ENCODE measurements at places on chromosomes 5 and 9.
A peak's percentile ranks its signal among the peaks of the same experiment; 100 is the strongest.

DNA sequence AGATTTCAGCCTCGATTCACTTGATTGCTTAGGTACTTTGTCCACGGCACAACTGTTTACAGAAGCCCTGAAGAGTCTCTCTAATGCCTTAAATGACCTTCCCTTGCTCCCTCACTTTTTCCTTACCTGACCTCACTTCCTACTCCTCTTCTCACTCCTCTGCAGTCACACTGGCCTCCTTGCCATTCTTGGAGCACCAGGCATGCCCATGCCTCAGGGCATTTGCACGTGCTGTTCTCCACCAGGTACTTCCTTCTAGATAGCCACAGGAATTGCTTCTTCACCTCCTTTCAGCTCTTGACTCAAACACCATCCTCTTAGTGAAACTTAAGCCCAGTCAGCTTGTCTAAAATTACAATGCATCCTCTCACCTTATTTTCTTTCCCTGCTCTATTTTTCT is 52.4 kb upstream of the TRAF1 start:
- no peak for DNase-seq

DNA sequence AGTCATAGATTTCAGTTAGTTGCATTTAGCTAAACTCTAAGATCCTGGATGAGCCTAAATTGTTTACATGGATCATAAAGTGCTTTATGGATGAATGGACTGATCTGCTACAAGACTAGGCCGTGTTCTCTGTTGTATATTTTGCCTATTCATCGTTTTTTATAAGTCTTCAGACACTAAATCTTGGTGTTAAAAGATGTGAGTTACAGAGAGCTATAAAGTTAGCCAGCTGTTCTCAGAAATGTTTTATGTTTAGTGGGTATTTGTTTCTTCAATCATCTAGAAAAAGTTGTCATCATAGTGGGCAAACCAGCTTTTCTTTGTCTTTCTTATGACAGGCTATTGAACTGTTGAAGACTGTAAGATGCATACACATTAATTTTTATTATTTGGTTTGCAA is 585.8 kb upstream of the SEMA6A start:
- no peak for DNase-seq

GRCh38 chr5:26610577-26610976 is 427.8 kb downstream of the CDH9 start:
- no peak for DNase-seq

- no peak for DNase-seq
These were observed 17.7 kb upstream of the FAM174A start for GRCh38 chr5:100517301-100517974.

DNA sequence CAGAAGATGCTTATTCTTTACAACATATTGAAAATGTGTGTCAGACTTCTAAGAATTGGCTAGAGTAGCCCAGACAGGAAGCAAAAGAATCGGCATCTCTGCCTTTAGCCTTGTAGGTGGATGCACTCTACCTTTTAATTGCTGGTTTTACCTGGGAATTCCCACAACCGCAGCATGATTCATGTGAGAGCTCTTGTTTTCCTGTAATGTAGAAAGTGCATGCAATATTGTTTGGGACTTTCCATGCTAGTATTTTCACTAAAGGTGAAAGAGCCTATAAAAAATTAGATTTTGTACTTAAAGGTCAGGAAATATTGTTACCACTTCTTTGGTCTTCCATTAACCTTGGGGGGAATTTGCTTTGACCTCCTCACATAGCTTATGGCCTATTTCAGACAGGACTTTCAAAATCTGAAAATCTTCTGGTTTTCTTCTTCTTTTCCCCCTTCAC is 89.8 kb downstream of the NTRK2 start:
- no peak for DNase-seq

- no peak for DNase-seq
These were observed 399 bp downstream of the NUP155 start for GRCh38 chr5:37370550-37370863.

- no peak for DNase-seq
These were observed 55.5 kb downstream of the DRD1 start for GRCh38 chr5:175388531-175388930.

DNA sequence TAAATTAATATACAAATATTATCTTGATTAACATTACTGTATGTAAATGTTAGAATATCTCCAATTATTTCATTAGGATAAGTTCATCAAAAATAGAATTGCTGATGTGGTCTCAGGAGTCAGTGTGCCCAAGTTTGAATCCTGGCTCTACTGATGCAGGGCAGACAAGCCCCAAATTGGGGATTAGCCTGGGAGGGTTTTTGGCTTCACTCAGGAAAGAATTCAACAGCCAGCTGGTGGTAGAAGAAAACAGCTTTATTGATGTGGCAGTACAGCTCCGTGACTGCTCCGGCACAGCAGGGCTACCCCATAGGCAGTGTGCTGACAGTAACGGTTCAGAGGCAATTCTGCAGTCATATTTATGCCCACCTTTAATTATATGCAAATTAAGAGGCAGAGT is 32.5 kb downstream of the COL27A1 start:
- DNase-seq: no peak

DNA sequence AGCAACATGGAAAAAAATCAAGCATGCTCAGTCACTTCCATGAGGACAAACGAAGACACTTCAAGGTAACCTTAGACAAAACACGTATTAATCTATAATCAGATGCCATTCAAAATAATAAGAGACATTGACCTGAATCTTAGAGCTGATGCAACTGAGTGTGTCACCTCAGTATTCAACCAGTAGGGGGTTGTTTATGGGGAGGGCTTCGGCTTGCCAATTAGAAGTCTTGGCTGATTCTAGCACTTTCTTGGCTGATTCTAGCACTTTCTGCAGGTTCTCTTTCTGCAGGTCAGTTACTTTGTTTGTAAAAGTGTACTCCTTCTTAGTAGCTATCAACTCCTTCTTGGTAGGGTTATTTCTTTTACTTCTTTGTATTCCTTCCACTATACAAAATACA is 317.6 kb downstream of the ENC1 start:
- no peak for DNase-seq

DNA sequence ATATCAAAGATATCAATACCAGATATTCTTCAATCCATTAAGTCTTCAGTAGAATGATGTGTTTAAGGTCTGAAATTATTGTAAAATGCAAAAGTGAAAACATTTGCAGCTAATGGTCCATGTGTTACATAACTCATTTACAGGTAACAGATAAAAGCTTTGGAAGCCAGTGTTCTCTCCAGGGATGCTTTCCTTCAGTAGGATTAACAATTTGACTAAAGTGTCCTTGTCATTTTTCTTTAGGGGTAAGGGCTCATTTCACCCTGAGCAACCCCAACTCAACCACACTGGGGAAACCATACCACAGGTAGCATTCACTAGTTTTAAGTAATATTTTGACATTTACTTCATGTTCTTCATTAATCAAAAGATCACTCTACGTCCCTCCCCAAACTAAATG is 12.9 kb downstream of the HNRNPK start:
- DNase-seq: no peak

DNA sequence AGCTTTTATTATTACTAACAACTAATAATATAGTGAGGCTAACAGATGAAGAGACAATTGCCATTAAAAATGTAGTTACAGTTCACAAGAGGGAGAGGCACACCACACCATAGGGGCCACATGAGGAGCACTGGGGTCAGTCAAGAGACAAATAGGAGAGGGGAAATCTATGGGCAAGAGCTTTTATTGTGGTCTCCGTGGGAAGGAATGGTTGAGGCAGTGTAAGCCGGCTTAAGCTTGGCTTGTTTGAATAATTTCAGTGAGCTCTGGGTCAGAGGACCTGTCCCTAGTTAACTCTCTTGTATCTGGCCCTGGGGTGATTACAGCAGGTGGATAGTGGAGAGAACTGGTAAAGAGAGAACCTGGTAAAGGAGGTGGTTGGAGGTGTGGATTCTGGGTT is 35.3 kb downstream of the OGN start:
- no peak for DNase-seq

GRCh38 chr5:87780831-87781760 is 368.4 kb upstream of the CCNH start:
- DNase-seq: peak; percentile 81

- DNase-seq: peak; percentile 80
These were observed 29.7 kb downstream of the MEGF10 start for GRCh38 chr5:127320032-127320965.

DNA sequence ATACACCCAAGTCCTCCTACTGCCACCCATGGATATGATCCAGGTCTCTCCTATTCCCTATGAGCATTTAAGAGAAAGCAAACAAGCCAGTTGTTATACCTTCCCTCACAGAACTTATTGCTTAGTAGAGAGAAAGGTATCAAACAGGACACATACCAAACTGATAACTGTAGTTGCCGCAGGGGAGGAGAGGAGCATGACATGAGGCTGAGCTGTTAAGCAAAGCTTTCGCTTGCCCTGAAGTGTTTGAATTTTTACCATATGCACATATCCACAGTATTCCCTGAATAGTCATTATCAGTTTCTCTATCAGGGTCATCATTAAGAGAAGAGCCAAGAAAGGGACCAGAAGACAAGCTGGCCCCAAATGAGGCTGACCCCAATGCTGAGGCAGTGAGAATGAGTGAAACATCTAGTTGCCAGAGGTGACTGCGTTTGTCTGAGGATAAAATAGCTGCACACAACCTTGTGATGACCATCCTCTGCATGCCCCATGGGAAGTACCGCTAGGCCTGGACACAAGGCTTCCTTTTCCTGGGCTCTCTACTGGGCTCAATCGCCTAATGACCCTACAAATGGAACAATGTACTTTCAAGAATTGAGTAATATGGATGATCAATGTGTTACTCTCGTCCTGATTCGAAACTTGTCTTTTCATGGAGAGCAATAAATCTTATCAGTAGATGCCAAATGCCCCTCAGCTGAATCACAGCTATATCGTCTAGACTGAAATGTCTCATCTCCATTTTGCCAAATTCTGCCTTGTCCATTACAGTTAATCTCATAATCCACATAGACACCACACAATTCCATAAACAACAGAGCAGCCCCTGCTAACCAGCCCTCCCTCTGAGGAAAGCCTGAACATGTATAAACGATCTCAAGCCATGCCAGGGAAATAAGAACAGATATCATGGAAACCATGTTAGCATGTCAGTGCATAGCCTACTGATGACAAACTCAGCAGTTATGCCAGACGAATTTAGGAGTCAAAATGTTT is 4.3 kb upstream of the IFNK start:
- no peak for DNase-seq

GRCh38 chr9:115969096-115969495 is 184.5 kb upstream of the PAPPA start:
- DNase-seq: peak; percentile 43

DNA sequence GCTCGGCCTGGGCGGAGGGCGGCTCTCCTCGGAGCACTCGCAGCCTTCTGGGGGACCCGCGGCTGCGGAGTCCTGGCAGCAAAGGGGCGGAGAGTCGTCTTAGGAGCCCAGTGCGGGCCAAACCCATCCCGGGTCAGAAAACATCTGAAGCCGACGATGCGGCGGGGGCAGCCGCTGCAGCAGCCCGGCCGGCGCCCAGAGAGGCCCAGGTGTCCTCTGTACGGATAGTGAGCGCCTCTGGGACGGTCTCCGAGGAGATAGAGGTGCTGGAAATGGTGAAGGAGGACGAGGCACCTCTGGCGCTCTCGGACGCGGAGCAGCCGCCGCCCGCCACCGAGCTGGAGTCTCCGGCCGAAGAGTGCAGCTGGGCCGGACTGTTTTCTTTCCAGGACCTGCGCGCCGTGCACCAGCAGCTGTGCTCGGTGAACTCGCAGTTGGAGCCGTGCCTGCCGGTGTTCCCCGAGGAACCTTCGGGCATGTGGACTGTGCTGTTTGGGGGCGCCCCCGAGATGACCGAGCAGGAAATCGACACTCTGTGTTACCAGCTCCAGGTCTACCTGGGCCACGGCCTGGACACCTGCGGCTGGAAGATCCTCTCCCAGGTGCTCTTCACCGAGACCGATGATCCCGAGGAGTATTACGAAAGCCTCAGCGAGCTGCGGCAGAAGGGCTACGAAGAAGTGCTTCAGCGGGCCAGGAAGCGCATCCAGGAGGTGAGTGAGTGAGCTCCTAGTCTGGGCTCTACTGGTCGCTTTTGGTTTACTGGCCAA is 1.2 kb downstream of the JMY start:
- peak; percentile 43 for DNase-seq

GRCh38 chr9:72583370-72583769 is 62.0 kb downstream of the TMC1 start:
- DNase-seq: no peak

- no peak for DNase-seq
These were observed 1.9 kb downstream of the NR5A1 start for GRCh38 chr9:124505006-124505900.

DNA sequence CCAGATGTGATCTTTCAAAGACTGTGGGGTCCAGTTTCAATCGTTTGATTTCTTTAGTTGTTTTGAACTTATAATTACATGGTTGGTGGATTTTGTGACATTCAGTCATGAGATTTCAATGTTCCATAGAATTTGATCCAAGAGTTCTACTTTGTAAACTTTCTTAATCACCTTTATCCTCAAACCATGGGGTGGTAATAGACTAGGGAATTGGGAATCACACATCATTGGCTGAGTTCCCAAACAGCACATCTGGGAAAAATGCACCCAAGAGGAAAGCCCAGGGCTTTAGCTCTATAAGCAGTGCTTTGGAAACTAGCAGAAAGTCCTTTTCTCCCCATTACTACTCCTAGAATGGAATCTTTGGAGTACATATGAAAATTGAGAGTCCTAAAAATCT is 177.6 kb downstream of the NNT start:
- DNase-seq: peak; percentile 96

DNA sequence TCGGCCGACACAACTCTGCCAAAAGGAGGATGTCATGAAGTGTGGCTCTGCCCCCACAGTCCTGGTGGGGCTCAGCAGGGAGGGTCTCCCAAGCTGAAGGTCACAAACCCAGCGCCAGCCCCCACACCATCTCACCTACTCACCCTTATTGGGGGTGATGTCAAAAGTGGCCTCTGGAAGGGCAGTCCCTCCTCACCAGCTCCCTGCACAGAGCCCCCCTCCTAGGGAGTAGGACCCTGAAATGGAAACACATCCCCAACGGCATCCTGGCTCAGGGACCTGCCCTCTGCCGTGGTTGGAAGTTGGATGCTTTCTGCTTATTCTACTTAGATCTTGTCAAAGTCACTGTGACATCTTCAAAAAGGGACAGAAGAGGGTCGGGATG is 89.5 kb downstream of the NSUN2 start:
- no peak for DNase-seq

- DNase-seq: peak; percentile 77
These were observed 87.9 kb upstream of the FAM169A start for GRCh38 chr5:74953937-74954720.

- peak; percentile 79 for DNase-seq
These were observed 122.5 kb downstream of the SLC1A3 start for GRCh38 chr5:36728697-36729543.

DNA sequence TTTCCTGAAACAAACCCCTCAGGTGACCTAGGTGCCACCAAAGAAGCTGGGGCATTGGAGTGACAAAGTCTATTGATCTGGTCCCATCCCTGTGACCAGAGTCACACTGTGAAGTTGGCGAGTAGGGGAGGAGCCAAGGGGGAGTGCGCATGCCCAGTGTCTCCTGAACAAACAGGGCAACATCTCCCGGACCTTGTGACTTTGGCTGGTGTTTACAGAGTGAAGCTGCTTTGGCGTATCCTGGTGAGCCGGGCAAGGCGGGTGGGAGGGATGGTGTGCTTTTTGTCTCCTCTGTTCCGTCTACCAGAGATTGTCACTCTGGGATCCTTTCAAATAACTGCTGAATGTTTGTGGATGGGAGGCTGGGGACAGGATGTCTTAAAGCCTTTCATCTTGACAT is 204.5 kb downstream of the HSPA4 start:
- no peak for DNase-seq
